ENCODE measurements at places on chromosomes 2 and 18.

DNA sequence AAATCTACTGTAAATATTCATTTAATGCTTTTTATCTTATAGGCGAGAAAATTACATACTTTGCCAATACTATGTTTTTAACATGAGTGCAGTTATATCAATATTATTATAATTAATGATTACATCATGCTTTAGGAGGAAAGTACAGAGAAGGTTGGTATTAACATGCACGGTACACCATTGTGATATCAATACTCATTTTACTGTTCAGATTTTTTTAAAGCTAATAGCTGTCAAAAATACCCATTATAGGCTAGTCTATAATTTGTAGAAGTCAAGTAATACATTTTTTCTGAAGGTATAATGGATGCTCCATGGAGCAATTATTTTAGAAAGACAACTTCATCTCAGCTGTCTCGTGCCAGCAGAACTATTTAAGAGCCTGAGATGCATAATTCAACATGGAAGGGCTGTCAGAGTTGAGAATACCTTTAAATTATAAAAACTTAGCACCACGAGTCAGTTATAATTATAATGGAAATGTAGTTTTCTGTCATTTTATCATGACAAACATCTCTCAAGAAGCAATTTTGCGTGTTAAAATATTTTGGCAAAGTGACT lies 1641.7 kb upstream of the ACVR2A start:
- no peak for DNase-seq

- no peak for DNase-seq
Observed at GRCh38 chr2:85175369-85176299, 42.4 kb downstream of the TCF7L1 start.

DNA sequence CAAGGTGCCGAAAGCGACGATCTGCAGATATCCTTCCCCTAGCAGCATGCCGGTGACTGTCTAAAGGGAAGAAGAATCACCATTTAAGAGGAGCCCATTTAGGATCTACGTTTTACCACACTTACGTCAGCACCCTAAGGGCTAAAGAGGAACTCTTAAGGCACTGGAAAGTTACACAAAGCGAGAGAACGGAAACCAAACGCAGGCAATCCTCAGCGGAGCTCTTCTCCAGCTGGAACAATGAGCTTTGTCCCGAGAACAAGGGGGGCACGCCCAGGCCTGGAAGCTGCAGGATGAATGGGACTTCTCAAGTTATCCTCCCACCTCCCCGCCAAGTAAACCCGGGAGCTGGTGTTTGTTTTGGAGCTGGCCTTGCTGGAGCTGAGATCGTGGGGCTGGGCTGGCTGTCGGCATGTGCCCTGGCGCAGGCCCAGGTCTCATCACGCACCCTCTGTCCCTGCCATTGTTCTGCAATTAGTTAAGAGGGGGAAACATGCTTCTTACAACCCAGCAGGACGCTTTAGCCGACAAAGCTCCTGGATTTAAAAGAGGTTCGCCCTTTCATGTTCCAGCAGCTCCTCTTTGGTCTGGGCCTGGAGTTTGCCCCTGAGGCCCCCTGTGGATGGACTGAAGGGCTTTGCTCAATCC lies 36.4 kb downstream of the PXDN start:
- no peak for DNase-seq

GRCh38 chr2:170930131-170930990 lies 1.3 kb downstream of the GORASP2 start:
- DNase-seq, result peak; percentile 70

GRCh38 chr2:106885329-106885728 lies 638 bp downstream of the ST6GAL2 start:
- DNase-seq, result no peak

DNA sequence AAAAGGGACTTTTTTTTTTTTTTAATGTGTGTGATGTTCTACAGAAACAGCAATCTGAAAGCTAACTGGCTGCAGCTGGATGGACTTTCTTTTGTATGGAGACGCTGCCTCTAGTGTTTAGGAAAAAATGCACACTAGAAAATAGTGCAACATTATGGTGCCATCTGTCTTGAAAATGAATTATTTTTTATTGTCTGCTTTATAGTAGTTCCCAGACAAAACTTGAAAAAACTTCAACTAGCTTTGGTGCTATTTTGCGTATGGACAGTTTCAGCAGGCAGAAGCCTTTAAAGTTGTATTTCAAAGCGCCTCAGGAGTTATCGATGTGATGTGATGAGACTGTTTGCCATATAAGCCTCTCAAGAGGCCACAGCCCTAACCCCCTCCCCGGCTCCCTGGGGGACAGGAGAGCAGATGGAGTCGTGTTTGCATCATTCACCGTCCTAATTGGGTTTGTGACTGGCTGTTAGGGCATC lies 86.9 kb downstream of the LTBP1 start:
- DNase-seq, result no peak
